ENCODE measurements at places on chromosomes 13 and 19.

GRCh38 chr19:53538378-53539109 is 599 bp downstream of the ZNF331 start:
- peak; percentile 6 for DNase-seq

- no peak for DNase-seq
Observed at GRCh38 chr13:36275190-36276002, 22.2 kb downstream of the CCDC169 start.

DNA sequence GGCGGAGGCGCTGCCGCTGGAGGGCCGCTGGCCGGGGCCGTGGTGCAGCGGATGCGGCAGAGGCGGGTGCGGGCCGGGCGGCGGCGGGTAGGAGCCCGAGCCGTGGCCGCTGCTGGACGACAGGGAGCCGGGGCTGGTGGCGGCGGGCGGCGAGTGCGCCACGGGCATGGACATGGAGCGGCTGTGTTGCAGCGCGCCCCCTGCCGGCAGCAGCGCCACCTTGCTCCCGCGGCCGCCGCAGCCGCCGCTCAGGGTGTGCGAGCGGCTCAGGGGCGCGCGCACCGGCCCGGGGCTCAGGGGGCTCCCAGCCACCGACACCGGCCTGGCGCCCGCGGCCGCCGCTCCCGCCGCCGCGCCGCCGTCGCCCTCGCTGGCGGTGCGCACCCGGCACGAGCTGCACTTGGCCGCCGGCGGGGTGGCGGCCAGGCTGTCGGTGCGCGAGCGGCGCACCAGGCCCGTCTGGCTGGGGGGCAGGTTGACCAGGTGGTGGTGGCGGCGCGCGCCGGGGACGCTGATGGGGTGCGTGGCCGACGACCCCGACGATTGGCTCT is 1.7 kb downstream of the IRS2 start:
- peak; percentile 75 for DNase-seq

GRCh38 chr13:97953376-97953970 is at the start of gene IPO5:
TSS of gene IPO5 (plus strand) at chr13:97953675. CDS start at chr13:97976697, 23,022 bp downstream.
- no peak for DNase-seq

DNA sequence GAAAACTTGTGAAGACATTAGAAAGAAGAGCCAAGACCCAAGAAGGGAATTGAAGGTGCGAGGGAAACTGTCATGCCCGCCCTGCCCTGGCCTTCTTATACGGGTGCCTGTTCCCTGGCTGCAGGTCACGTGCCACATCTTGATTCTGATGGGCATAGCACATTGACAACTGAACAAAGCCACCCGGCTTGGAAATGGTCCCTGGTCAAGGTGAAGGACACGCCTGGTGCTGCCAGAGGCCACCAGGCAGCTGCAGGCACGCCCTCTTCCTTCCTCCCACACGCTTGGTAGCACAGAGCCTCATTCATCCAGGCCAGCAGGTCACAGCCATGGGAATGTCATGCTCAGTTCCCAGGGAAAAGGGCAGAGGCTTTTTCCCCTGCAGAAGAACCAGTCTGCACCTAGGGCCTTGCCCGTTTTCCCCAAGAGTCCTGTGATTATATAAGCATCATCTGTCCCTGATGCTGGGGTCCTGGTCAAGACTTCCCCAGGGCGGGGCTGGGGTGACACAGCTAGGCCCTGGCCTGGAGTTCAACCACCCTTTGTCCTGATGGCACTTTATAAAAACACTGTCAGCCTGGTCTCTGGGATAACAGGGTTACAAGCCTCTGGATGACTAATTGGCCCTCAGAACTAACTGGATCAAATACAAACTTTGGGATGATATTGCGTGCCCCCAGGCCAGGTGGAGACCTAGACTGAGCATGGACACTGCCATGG is 56.0 kb downstream of the CDADC1 start:
- no peak for DNase-seq

DNA sequence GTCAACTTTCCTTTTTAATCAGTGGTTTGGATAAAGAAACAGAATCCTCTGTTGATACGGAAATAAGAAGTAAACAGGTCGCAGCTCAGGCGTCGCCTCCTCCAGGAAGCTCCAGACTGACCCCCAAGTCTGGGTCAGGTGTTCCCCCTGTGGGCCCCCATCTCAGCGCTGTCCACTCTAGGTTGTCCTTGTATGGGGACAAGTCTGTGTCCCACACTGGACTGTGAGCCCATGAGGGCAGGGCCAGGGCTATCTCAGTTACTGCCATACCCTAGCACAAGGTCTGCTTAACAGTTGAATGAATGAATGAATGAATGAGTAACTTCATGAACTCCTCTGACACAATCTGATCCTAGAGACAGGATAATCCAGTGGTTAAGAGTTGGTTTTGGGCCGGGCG is 7.5 kb downstream of the CLASRP start:
- DNase-seq = no peak

DNA sequence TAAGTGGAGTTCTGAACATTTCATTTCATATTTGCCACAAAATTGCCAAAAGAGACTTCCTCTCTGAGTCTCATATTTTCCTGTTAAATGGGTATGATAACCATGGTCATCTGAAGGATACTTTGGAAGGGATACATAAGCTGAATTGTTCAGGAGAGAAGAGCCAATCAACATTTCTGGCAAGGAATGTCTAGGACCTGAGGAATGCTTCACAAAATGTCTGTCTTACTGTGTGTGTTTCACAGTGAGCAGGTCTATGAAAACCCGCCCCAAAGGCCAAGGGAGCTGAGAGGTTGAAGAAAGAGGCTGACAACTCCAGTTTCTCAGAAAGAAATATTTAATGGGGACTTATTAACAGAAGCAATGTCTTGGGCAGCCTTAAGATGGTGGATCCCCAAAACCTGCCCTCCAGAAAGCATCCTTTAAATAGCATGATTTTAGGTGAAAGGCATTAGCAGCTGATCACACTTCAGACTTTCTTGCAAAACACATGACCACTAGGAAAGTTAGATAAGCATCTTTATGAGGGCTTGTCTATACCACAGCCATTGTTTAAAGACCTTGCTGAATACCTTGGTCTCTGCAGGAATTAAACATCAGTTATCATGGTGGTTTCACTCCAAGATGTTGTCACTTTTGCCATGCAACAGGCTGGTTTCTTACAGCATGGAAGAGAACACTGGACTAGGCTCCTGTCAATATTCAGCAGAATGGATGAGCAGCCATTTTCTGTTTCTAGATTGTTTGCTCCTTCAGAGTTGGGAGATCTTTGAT is 78.9 kb downstream of the TNFSF11 start:
- DNase-seq = no peak

DNA sequence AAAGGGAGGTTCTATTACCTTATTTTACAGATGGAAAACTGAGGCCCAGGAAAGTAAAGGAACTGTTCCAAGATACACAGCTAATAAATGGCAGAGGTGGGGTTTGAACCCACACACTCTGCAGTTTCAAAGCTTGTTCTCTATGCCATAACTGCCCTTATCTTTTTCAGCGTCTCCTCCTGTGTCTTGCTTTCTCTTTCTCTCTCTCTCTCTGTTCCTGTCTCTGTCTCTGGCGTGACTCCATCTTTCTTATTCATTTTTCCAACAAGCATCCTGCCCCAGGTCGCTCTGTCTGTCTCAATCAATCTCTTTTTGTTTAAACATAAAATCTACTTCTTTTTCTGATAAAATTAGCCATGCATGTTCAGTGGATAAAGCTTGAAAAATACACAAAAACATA is 3.2 kb upstream of the IFNL4 start:
- no peak for DNase-seq

- DNase-seq = no peak
Observed at GRCh38 chr13:45255247-45255987, 54.6 kb upstream of the KCTD4 start.

- no peak for DNase-seq
Observed at GRCh38 chr13:48636550-48636949, 17.2 kb upstream of the CYSLTR2 start.

- no peak for DNase-seq
Observed at GRCh38 chr19:9058905-9059667, 27.8 kb upstream of the OR1M1 start.

DNA sequence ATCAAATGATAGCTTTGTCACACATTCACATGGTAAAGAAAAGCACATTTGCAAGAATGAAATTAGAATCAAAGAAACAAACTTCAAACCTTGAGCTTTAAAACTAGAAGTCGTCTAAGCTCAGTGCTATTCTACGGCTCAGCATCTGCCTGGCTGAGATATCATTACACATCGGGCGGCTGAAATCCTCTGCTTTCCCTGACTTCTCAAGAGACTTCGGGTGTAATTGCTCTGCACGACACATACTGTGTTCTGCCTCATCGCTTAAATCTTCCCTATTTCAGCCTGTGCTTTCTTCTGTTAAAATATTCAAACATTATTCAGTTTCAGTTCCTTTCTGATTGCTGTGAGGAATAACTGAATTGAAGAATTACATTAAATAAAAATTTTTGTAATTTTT is 265.3 kb downstream of the NALCN start:
- no peak for DNase-seq

GRCh38 chr19:17086120-17086519 is 10.5 kb downstream of the MYO9B start:
- no peak for DNase-seq

DNA sequence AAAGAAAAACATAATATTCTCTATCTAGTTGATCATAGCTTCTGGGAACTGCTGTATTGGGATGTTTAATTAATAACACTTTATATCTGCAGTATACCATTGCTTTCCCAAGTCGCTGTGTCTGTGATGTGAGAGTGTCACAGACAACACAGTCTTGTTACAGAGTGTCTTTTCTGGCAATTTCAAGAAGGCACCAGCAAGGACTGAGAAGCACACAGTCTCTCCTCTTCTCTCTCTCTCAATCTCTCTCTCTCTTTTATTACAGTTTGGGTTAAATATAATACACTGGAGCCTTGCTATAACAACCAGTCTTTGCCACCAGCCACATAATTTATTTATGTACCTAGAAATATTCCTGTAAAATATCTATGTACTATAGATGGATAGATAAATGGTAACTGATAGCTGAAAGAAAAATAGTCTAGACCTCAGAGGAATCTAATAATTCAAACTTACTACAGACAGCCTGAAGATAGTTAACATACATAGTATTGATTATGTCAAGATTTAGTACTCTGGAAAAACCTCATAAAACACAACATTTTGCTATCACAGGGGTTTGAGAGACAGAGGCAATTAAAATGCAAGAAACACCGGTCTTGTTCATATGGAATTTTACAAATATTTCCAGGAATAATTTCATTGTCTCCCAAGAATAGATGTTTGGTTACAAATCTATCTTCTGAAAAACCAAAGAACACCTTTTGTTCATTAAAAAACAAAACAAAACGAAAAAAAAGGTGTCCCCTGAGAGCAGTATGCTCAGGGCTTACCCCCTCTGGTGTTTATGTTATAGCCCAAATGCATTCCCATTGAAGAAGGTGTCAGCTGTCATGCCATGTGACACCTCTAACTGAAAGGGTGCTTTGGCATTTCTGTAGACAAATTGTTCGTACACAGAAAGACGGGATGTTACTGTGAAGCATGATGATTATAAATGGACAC is 507.8 kb downstream of the TBC1D4 start:
- no peak for DNase-seq

- no peak for DNase-seq
Observed at GRCh38 chr13:113046883-113047244, 58.7 kb upstream of the F7 start.

DNA sequence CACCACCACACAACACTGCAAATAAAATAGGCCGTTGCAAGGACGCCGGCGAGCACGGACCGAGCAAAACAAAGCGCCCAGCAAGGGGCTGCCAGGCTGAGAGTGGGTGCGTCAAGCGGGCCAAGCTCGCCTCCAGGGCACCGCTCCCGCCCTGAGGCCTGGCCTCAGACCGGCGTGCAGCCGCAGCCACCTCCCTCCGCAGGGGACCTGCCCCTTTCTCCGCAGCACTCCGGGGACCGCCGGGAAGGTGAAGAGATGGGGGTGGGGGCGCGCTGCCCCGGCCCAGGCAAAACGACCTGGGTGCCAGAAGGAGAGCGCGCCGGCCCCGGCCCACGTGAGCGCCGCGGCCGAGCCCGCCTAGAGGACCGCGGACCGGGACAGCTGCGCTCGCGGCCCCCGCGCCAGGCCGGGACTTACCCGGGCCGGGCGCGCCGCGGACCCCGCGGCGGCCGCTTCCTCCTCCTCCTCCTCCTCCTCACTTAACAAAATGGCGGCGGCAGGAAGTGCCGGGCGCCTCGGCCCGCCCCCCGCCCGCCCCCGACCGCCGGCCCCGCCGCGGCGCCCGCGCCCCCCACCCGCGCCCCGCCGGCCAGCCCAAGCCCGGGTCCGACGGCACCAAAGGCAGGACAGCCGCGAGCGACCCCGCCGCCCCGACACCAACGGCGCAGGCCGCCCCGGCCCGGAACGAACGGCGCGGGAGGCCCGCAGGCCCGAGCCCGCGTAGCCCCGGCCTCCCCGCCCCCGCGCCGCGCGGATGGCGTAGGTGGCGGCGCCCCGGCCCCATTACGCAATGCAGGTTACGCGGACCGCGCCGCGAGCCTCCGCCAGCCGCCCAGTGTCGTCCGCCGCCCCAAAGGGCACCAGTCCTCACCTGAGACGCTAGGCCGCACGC is 674 bp downstream of the BRD4 start:
- DNase-seq = peak; percentile 69

DNA sequence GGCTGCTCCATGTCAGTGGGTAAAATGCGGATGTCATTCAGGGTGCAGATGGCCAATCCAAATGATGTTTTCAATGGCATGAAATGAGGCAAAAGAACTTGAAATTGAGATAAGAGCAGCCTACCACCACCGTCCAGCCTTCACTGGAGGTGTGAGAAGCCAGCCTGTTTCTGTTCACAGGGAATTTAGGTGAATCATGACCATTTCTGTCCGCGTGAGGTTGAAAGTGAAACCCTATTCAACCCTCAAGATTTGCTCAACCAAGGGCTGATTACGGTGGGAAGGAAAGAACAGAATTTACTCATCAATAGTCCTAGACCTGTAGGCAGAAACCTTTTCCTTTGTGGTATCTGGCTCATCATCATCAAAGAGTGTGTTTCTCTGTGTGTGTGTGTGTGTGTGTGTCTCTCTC is 370.7 kb downstream of the COG6 start:
- peak; percentile 43 for DNase-seq

DNA sequence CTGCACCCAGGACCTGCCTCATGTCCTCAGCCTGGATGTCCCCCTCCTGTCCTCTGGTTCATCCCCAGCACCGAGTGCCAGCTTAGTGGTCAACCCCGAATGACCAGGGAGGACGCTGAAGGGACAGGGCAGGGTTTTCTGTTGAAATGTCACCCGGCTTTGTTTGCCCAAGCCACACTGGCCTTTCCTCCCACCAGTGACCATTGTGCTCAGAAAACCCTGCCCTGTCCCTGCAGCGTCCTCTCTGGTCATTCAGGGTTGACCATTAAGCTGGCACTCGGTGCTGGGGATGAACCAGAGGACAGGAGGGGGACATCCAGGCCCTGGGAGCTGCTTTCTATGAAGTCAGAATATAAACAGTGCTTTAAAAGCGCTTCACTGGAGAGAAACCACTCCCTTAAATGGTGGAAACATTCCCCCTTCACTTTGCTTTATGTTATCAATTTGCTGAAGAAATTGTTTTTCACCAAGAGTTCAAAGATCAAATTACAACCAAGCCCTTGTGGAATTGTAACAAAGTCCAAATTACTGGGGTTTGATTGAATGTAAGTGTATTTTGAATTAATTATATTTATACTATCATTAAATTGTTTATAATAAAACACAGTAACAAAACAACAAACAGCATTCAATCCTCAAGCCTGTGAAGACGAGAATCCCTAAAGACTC is 21.4 kb downstream of the CARS2 start:
- DNase-seq = no peak

GRCh38 chr13:29509999-29510589 is 85.4 kb downstream of the SLC7A1 start:
- DNase-seq = no peak

- no peak for DNase-seq
Observed at GRCh38 chr13:79194272-79194671, 211.8 kb downstream of the RBM26 start.

GRCh38 chr13:47146136-47146535 is 249.3 kb upstream of the HTR2A start:
- DNase-seq = no peak

GRCh38 chr19:12946731-12947496 is 1.3 kb downstream of the RAD23A start:
- no peak for DNase-seq

All from stimulated activated CD4-positive, alpha-beta T cell treated with anti-CD3 and anti-CD28 coated beads, Interleukin-4, amount 100 ng/mL, for 1 hour (primary cell).